ENCODE measurements at places on chromosomes 7 and 10.

GRCh38 chr10:124305984-124306383 is 112.7 kb downstream of the OAT start:
- DNase-seq: no peak

DNA sequence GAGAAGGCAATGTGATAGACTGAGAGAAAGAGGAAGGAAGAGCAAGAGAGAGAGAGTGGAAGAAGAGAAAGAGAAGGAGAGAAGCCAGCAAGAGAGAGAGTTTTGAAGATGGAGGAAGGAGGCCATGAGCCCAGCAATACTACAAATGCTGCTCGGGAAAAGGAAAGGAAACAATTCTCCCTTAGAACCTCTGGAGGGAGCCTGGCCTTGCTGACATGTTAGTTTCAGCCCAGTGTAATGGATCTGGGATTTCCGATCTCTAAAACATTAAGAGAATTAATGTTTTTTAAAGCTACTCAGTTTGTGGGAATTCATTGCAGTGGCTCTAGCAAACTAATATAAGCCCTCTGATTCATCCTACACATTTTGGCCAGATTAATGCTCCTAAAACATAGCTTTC is 206.8 kb upstream of the MTPN start:
- no peak for DNase-seq

DNA sequence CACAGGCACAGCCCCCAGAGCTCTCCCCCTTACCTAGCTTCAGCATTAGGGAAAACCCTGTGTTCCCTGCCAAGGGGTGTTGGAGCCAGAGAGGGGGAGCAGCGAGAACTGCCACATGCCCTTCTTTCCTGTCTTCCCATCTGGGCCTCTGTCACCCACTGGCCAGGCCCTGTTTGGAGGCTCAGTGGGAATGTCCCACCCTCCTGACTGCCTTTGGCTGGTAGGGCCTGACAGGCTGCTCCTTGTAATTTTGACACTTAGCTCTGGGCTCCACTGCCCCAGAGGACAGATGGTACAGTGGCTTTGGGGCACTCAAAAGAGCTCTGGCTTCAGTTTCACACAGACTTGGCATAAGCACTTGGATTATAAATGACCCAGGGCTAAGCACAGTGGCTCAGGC is 50.6 kb downstream of the GRID2IP start:
- no peak for DNase-seq

GRCh38 chr10:24617771-24618396 is 105.8 kb downstream of the ARHGAP21 start:
- DNase-seq: no peak

GRCh38 chr7:35482231-35482630 is 212.7 kb downstream of the HERPUD2 start:
- no peak for DNase-seq

DNA sequence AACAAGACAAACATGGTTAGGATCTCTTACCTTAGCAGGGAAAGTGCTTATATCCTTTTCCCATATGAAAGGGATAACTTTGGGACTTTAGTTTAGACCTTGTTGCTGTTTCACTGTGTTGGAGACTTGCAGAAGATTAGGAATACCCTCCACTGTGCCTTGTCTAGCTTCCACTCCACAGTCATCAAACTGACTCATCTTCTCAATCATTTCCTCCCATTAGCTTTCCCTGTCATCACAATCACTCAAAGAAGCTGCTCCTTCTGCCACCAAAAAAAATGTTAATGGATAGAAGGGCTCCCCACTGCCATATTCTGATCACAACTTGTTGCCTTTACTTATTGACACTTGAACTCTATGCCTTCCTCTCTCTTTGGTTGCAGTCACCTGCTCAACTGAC is 16.8 kb downstream of the GNG11 start:
- no peak for DNase-seq

- DNase-seq: no peak
These were observed 42.5 kb upstream of the SLIT1 start for GRCh38 chr10:97228130-97228774.

DNA sequence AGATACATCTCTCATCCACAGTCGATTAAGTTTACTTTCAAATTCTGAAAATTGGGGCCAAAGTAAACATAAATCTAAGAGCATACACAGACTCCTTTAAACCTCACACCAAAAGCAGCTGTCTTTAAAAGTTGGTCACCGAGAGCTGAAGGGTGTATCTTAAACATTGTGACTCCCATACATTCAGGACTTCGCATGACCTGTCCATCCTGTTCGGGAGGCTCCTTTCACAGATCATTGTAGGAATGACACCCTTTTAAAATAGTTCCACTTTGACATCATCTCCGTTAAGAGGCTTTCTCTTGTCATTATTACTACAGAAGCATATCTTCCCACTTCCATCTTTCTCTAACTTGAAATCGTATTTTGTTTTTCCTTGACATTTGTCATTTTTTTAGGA is 440.0 kb downstream of the DNAJB9 start:
- DNase-seq: no peak

DNA sequence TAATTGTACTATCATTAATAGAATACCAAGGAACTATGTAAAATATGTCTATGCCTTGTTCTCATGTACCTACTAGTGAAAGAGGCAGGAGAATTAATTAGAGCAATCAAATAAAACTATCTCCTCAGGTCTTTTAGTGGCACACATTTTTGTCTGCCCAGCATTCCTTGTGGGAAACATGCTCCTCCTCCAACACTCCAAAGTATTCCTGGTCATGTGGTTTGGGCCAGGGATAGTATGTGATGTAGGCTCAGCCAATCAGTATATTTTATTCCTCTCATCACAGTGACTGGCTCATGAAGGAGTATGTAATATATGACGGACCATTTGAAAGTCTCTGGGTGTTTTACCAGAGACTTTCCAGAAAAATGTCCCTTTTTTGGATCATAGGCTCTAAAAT is 16.7 kb upstream of the SYPL1 start:
- DNase-seq: no peak

- no peak for DNase-seq
These were observed 60.4 kb downstream of the VIPR2 start for GRCh38 chr7:159084069-159084801.

- DNase-seq: peak; percentile 95
These were observed 254.1 kb downstream of the TNS3 start for GRCh38 chr7:47327698-47328391.

GRCh38 chr10:63265222-63265617 is 132.1 kb downstream of the NRBF2 start:
- peak; percentile 52 for DNase-seq

DNA sequence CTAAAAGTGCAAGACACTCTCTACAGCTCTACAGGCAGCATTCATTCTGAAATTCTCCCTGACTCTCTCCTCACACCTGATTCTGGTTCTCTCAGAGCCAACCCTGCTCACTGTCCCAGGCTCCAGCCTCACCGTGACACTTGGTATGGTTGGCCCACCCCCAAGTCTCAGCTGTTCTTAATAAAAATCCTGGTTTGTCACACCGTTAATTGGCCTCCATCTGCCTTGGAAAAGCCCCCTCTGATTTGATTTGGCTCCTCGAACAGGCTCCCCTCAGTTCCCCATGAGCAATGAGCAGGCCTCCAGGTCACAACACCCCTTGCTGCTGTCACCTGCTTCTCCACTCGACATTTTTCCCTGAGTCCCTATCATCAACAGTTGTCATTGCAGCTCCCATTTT is 507.3 kb upstream of the AUTS2 start:
- no peak for DNase-seq

- no peak for DNase-seq
These were observed 243.4 kb downstream of the MGMT start for GRCh38 chr10:129710510-129710847.

DNA sequence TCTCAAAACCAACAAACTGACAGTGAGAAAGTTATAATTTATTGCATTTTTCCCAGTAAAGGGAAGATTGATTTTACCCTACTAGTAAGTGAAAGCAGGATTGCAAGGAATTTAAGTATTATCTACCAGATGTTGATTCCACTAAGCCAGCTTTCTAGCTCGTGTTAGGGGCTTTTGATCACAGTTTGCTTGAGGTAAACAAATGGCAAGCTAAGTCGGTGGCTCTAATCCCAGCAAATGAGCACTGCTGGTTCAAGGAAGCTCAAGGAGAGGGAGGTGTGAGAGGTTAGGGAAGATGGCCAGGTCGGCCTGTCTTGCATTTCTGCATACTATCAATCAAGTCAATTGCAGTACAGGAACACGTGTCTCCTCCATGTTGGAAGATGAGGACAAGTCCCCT is 448.7 kb upstream of the POM121L12 start:
- DNase-seq: no peak

- DNase-seq: no peak
These were observed 2.5 kb upstream of the BAMBI start for GRCh38 chr10:28674782-28675181.

DNA sequence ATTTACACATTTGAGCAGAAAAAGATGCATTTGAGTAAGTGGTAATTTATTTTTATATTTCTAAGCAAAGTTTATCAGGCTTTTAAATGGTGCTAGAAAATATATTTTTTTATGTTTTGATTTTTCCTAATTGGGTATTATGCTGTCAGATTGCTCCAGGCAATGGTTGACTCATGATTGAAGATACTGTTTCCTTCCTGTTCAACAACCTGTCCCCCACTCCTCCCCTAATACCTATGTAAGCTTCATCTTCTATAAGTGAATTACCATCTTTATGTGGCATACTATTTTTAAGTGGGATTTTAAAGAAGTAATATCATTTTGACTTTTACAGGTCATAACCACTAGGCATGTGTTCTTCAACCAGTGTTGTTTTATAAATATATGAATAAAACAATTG is 21.4 kb downstream of the TSPAN13 start:
- no peak for DNase-seq

GRCh38 chr7:66095010-66095409 is 19.4 kb downstream of the ASL start:
- no peak for DNase-seq

- DNase-seq: no peak
These were observed 398.8 kb downstream of the TFEC start for GRCh38 chr7:115631782-115632181.

- DNase-seq: no peak
These were observed 53.4 kb downstream of the CREB5 start for GRCh38 chr7:28465697-28466096.

DNA sequence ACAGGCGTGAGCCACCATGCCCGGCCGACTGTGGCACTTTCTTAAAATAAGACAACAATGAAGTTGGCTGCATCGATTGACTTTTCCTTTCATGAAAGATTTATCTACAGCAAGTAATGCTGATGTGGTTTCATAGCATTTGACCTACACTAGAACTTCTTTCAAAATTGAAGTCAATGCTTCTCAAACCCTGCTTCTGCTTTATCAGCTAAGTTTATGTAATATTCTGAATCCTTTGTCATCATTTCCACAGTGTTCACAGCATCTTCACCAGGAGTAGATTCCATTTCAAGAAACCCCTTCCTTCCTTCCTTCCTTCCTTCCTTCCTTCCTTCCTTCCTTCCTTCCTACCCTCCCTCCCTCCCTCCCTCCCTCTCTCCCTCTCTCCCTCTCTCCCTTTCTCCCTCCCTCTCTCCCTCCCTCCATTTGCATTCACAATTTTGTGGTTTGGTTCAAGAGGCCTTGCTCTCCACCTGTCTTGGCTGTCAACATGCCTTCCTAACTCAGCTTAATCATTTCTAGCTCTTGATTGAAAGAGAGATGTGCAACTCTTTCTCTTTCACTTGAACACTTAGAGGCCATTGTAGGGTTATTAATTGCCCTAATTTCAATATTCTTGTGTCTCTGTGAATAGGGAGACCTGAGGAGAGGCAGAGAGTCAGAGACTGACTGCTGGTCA is 52.1 kb downstream of the HDAC9 start:
- DNase-seq: no peak

DNA sequence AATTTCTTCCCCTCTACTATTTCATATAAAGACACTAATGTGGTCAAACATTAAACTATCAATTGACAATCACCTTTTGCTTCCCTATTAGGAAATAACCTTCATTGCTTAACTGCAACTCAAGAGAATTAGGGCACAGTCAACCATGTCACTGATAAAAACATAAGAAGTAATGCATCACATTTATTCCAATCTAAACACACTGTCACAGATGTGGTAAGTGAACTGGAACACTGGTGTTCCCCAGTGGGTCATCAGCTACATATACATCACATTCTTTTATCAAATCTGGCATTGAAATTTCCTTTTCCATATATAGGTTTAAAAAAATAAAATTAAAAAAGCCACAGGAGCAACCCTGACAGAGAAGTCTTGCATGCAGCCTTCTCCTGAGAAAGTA is 3.7 kb downstream of the TRIL start:
- DNase-seq: no peak

GRCh38 chr10:32890444-32890843 is 67.6 kb downstream of the ITGB1 start:
- no peak for DNase-seq

DNA sequence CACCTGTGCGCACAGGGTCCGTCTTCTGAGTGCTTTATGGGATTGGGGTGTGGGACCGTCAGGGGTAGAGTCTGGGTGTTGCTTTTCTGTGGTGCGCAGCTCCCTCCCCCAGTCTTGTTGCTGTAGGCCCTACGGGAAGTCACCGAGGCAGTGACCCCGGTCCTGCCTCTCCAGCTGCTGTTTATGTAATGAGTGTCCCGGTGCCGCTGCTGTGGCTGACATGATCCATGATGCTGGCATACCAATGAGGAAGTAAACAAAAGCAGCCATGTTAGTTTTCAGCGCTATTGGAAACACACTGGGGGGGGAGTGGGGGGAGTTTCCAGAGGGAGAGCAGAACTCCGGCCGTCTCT is 1.1 kb downstream of the TRIM8 start:
- no peak for DNase-seq

DNA sequence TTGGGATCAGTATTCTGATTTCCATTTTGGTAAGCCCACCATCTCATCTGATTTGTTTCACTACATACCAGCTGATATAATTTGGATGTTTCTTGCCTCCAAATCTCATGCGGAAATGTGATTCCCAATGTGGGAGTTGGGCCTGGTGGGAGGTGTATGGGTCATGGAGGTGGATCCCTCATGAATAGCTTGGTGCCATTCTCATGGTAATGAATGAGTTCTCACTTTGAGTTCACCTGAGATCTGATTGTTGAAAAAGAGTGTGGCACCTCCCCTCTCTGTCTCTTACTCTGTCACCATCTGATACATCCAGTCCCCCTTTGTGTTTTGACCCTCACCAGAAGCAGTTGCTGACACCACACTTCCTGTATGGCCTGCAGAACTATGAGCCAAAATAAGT is 347.3 kb downstream of the ARL4A start:
- no peak for DNase-seq

DNA sequence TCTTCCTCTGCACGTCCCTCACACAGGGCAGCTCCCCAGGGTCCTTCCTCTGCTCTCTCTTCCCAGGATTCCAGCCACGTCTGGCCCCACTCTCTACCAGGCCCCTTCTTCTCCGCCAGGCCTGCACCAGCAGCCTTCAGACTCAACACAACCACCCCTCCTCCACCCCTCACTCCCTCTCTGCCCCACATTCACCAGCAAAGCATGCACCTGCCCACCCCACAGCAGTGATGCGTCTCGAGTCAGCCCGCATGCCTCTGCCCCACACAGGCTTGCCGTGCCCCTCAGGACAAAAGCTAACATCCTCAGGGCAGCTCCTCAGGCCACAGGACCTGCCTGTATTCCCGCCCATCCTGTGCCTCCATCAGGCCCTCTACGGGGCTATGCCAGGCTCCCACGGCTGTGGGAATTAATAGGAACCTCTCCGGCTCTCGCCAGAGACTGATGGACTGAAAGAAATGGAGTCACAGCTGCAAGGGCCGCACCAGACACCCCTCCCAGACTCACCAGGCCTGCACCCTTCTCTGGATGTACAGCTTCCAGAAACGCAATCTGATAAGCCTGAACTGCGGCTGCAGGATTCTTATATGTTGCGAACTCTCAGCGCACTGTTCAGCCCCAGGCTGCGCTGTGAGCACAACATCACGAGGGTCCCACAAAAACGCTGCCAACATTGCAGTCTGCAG is 100.1 kb downstream of the CYTH3 start:
- DNase-seq: peak; percentile 59

- no peak for DNase-seq
These were observed at the start of gene PLPP4 for GRCh38 chr10:120456626-120457430. Gene PLPP4, plus strand, starts transcription at chr10:120457227. Its CDS starts 79 bp downstream, at chr10:120457306.

All from foreskin fibroblast (primary cell).